Omental fat pad (tissue), 4 donors: ENCODE measurements at places on chromosomes 2 and 18. TPM values are rescaled to one million over a fixed set of nuclear protein-coding genes. Genes with fewer than 3 reads are reported as not detected.

The ANKMY1 gene
- total RNA-seq: 18.7 TPM

The NT5DC4 gene
- total RNA-seq: 0.56 TPM

The ONECUT2 gene
- total RNA-seq: 0.06 TPM

The RMC1 gene
- 19.7 TPM for total RNA-seq

The NBAS gene
- 38.0 TPM for total RNA-seq

The ACMSD gene
- total RNA-seq: not detected

The HES6 gene
- total RNA-seq: 5.9 TPM

The SLC11A1 gene
- 161 TPM for total RNA-seq

The CPO gene
- 0.69 TPM for total RNA-seq

DNA sequence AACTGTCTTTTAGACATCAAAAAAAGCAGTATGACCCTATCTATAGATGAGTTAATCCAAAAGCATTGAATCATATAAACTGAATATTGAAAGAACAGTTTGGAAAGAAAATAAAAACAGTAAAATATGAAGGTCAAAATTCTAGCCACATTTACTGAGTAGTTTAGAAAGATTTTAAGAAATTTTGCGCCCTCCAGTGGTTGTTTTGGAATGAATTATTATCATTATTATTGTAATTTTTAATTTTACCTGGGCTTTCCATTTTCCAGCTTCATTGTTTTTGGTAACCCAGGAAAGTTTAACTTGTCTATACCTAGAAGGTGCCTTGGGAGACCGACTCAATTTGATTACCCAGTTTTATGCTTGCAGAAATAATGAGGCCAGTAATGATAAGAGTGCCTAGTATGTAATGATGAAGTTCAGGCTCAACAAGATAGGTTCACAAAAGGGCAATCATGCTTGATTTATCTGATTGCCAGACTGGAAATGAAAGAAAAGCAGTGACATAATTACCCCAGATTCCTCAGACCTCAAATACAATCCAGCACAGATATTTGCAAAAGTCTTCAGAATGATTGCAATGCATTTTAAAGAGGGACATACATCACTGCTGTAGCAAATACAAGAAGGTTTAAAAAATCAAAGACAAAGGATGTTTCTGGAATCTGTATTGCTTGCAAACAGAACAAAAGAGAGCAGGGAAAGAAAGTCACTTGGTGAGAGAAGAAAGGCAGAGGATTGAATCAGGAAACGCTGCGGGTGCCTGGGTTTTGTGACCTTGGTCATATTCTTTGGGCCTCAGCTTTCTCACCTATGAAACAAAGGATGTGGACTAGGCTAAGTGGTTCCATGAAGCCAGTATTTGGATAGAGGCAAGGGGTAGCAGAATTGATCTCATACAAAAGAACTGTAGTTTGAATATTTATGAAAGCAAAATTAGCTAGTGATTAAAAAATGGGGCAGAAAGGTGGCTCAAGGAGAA, 153.8 kb downstream of the MAP2 start:
- DNase-seq: no peak

GRCh38 chr2:55268288-55268906, 634 bp downstream of the MTIF2 start:
- no peak for DNase-seq

GRCh38 chr18:23587220-23587642, 925 bp upstream of the NPC1 start:
- DNase-seq: no peak

DNA sequence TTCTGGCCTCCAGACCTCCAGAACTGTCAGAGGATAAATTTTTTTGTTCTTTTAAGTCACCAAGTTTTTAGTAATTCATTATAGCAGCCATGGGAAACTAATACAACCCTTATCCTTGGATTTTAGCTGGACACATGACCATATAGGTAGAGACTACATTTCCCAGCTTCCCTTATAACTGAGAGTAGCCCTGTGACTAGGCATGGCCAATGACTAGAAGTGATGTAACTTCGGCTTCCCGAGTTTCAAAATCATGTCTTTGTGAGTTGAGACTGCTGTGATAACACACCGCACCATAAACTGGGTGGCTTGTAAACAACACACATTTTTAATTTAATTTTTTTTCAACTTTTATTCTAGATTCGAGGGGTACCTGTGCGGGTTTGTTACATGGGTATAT, 134.0 kb upstream of the SERTAD2 start:
- DNase-seq: no peak

- no peak for DNase-seq
Measured at GRCh38 chr18:62938006-62938405, 222.7 kb downstream of the PHLPP1 start.

DNA sequence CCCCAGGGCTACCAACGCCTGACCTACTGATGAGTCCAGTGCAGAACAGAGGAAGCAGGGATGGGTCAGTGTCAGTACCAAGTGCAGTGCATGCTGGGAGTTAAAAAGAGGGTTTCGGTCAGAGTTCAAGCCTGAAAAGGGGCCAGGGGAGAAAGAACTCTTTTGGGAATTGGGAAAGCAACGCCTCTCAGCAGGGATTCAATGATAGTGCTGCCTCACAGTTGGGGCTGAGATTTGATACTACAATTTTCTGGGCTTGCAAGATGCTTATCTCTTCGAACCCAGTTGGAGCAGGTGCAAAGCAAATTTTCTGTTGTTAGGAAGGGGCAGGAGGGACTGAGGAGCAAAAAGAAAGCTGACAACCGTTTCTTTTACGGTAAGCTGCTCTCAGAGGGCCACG, 82.6 kb downstream of the CERKL start:
- no peak for DNase-seq

- no peak for DNase-seq
Measured at GRCh38 chr2:72623481-72623880, 202.4 kb downstream of the EXOC6B start.

- no peak for DNase-seq
Measured at GRCh38 chr2:38978296-38978903, 88.7 kb downstream of the ARHGEF33 start.

DNA sequence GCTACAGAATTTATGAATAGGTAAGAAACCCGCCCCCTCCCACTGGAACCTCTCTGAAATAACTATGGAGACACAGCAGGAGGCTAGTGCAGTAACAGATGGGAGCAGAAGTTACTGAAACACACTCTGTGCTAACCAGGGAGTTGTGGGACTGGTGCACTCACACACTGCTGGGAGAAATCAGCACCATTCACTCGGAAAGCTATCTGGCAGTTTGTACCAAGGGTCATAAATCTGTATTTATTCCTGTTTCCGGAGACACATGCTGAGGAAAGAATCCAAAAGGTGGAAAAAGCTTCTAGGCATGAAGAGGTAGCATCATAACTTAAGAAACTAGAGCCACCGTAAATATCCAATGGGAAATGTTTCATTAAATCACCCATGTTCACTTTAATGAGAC, 39.9 kb downstream of the TGFA start:
- no peak for DNase-seq

GRCh38 chr2:166117491-166117890, 10.3 kb downstream of the SCN1A start:
- no peak for DNase-seq

DNA sequence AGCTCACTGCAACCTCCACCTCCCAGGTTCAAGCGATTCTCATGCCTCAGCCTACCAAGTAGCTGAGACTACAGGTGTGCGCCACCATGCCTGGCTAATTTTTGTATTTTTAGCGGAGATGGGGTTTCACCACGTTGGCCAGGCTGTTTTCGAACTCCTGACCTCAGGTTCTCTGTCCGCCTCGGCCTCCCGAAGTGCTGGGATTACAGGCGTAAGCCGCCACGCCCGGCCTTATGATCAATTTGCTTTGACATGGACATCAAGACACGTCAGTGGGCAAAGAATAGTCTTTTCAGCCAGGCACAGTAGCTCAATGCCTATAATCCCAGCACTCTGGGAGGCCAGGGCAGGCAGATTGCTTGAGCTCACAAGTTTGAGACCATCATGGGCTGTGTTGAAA, 48.0 kb upstream of the CABYR start:
- no peak for DNase-seq

DNA sequence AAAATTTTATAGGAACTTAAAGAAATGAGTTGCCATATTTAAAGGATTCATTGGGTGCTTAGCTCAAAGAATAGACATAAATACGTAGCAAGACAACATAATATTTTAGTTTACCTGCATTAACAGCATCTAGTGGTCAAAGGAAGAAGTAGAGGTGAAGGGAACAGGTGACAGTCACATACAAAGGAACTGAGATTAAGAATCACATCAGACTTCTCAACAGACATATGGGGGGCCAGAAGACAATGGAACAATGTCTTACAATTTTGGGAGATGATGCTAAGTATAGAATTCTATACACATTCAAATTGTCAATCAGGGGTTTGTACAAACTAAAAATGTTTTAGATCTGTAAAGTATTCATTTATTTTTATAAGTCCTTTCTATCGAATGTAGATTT, 38.6 kb upstream of the CCDC102B start:
- DNase-seq: no peak
